ENCODE measurements at places on chromosomes 1 and 21.

GRCh38 chr1:112714313-112715263, 544 bp downstream of the PPM1J start:
- DNase-seq: no peak

- DNase-seq: no peak
These were observed 1058.1 kb upstream of the TMPRSS15 start for GRCh38 chr21:19461481-19462205.

DNA sequence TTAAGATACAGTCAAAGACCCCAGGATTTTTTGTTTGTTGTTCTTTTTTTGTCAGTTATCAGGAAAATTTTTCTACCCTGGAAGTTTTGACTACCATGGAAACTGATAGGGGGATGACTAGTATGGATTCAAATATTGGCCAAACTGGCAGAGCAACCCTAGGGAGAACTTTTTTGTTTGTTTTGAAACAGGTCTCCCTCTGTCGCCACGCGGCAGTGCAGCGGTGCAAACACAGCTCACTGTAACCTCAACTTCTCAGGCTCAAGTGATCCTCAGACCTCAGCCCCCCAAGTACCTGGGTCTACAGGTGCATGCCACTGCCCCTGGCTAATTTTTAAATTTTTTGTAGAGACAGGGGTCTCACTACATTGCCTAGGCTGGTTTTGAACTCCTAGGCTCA, 46.6 kb downstream of the TOR3A start:
- DNase-seq: no peak

DNA sequence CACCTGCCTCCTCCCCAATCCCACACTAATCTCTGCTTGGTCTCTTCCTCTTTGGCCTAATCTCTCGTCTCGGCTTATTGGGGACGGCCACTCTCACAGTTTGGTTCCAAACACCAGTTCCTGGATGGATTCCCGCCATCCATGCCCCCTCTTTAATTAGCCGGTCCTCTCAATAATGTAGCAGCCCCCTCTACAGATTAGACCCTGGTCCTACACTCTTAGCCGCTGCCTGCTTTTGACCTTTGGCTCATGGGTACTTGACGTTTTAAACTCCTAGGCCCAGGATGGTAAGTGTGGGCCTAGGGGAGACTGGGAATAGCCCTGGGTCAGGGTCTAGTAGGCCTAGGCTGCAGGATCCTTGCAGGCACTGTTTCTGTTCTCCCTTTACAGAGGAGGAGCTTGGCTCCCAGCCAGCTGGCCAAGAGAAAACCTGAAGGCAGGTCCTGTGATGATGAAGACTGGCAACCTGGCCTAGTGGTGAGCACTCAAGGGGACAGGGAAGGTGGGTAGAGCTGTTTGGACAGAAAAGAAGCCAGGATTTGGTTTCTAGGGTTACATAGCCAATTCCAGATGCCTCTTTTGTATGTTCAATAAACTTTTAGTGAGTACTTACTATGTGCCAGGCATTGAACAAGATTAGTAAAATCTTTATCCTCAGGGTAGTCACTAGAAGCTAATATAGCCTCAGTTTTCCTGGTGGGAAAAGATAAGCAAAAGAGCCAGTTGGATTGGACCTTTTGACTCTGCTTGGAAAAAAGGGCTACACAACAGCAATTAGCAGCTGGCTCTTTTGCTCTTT, 758 bp downstream of the RAD54L start:
- DNase-seq: peak; percentile 22

DNA sequence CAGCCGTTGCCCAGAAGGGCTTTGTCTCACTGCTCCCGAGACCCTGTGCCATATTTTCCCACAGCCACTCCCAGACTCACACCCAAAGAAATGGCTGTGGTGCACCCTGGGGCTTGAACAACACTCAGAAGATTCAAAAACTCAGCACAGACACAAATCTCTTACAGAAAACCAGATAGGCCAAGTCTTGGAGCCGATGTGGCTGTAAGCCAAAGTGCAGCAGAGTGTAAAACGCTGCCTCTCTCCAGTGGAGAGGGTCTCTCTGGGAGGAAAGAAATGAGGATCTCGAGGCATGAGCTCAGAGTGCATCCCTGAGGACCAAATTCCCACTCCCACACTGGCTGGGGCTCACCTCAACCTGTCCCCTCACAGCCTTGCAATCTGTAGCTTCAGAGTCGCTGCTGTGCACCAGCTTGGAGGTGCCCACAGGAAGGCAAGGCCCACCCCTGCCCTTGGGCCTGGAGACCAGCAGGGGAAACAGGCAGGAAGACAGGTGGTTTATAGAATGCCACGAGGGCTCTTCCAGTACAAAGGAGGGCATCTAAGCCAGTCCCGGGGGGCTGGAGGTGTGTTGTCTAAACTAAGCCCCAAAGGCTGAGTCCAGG, 171.3 kb upstream of the AJAP1 start:
- no peak for DNase-seq

- no peak for DNase-seq
These were observed 182.4 kb downstream of the TRABD2B start for GRCh38 chr1:47814612-47815395.

DNA sequence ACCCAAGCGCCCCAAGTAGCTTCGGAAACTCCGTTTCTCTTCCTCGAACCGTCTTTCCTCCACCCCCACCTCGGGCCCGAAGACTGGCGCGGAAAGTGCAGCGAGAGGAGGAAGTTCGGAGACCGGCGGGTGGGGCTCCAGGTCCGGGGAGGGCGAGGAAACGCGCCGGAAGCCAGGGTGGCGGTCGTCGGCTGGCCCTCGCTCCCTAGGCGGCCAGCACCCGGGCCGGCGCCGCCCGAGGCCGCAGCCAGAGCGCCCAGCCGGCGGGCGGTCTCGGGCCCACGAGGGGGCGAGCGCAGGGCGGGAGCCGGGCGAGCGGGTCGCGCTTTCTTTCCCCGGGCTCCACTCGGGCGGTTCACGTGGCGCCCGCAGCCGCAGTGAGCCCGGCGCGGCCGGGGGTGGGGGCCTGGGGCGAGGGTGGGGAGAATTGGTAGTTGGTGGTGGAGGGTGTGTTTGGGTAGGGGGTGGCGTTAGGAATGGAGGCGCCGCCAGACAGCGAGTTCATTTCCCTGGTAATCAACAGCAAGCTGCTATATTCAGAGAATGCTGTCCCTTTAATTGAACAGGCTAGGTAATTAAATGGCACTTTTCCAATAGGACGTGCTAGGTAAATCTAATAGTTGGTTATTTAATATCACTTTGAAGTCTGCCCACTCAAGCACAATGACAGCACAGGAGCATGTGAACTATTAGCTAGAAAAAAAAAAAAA, 6.7 kb downstream of the LMO4 start:
- no peak for DNase-seq

- no peak for DNase-seq
These were observed 76.7 kb downstream of the USH2A start for GRCh38 chr1:216346526-216346925.

GRCh38 chr1:203180611-203181330, 5.1 kb upstream of the MYBPH start:
- DNase-seq: no peak

DNA sequence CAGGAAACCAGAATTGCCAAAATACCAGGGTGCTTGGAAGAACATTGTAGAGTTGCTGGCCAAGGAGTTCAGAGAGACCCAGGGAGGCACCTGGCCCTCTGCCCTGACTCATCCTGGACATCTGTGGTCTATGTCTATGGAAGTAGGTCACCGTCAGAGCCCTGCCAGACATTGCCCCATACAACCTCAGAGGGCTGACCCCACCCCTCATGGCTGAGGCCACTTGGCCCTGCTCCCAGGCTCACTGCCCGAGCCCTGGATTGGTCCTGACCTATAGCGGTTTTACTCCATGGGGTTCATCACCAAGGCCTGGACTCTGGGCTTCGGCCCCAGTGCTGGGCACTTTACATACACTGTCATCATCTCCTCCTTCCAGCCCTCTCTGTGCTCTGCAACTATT, 233.1 kb downstream of the PTPRU start:
- no peak for DNase-seq

GRCh38 chr1:24541711-24542346, 14.1 kb upstream of the NCMAP start:
- no peak for DNase-seq

DNA sequence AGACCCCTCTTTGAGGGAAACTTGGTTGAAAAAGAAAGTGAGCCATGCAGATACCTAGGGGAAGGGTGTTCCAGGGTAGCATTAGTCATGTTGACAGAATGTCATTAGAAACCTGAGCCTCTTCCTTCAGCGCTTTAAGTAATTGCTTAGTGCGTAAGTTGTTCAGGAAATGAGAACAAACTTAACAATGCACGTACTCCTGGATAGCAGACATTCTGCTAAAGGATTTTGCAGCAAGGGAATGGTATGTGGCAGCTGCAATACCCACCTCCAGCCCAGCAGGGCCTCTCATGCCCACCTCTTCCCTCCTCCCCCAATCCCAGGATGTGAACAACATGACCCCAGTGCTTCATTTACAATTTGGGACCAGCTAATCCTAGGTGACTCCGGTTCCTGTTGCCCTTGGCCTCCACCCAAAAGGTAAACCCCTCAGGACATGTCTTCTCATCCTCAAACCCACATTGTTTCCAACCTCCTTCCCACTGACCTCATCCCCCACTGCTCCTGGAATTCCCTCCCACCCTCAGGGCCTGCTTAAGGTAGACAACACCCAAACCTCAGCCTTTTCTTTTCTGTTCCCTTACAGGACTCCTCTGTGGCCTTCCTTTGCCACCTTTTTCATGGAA, 98.0 kb upstream of the BCAR3 start:
- no peak for DNase-seq

DNA sequence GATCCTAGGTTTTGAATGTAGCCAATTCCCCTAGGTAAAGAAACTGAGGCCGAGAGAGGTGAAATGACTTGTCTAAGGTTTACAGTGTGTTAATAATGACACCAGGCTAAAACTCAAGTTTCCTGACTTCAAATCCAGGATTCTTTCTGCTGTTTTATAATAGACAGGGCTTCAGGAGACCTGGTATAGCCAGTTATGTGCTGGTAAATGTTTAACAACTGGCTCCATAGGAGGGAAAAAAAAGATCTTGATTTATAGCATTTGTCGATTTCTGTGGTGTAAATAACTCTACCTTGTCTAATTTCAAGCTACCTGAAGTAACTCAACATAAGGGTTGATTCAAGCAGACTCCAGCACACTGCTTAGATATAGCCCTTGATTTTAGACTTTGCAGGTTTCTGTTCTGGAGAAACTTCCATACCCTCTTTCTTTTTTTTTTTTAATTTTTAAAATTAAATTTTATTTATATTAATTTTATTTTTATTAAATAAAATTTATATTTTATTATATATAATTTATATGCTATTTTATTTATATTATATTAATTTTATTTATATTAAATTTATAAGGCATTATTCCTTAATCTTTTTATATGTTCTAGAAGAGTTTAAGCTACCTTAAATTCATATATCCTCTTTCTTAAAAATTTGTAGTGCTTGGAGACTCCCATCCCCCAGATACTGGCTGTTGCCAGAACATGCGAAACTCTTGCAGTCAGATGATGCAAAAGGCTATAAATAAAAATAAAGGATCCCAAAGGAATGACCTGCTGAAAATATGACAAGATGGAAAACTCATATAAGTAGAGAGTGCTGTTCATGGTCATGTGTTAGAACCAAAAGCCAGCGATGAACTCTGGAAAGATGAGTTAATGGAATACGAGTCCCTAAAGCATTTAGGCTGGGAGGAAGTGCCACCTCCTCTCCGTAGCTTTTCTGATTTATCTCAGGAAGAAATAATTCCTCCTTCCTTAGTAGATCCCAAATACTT, 35.4 kb upstream of the SRSF10 start:
- DNase-seq: no peak

- DNase-seq: no peak
These were observed 4.5 kb upstream of the COL16A1 start for GRCh38 chr1:31708324-31708723.

GRCh38 chr21:44723177-44724131, 12.1 kb upstream of the TSPEAR start:
- DNase-seq: no peak

DNA sequence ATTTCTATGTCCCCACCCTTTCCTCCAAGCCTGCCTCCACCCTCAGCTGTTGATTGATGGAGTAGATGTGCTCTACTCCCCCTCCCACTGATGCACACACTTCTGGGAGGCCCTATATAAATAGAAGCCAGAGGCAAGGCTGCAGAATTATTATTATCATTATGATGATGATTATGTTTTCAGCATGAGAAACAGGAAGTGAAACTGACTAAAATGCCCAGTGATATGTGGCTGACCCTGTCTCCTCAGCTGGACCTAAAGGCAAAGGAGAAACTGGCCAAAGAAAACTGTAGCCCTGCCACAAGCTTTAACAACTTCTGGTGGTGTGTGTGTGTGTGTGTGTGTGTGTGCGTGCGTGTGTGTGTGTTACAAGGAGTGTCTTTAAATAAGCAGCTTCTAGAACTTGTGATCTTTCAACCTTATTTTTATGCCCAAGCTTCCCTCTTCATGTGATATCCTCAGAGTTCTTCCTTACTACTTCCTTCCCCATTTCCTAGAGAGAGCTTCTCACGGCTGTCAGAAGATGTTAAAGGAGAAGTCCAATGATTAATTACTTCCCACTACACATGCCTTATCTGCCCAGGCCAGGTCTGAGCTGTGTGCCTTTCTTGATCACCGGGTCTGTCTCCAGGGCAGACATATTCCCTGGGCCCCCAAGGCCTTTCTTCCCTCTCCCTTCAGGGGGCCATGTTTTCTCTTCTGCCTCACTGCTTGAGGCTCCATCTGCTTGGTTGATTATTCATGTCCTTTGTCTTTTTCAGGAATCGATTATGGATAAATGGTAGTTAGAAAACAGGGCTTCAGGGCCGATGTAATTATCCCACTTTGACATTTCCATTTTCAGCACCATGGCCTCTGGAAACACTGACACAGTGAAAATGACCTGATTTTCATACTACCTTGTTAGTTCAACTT, 11.6 kb upstream of the MAPKAPK2 start:
- no peak for DNase-seq

DNA sequence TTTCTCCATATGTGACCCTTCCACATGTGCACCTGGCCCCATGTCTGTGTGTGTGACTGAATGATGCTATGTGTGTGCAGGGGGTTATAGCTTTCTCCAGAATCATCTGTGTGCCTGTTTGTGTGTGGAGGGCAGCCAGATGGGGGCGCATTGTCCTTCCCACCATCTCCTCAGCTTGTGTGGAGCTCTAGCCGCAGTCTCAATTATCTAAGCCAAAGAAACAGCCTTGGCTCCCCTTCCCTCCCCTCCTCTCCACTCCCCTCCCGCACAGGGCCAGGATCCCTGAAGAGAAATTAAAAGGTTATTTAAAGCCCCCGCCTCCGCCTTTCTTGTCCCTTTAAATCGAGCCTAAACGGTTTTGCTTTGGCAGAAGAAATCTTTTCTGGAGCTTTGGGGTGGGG, 1.8 kb upstream of the DMBX1 start:
- no peak for DNase-seq

DNA sequence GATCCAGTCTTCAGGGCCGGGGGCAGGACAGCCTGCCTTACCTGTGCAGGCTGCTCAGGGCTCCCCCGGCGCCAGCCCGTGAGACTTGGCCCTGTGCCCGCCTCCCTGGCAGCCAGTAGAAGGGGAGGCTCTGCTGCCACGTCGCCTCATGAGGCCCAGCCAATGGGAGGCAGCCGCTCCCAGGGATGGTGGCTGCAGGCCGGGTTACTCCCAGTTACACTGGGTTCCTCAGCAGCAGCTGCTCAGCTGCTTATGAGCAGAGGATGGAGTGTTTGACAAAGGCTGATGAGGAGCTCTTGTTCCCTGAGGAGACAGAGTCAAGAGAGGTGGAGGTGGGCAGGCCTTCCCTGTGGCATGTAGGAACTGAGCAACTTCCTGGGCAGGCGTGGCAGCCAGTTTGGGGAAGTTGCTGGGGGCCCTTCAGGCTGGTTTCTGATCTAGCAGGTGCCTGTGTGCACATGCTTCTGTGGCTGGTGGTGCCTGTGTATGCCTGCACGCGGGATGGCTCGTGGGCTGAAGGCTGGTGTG, 5.5 kb downstream of the MFSD2A start:
- DNase-seq: no peak

- DNase-seq: no peak
These were observed 3.8 kb downstream of the RIMS3 start for GRCh38 chr1:40661678-40662077.

All from stimulated activated CD4-positive, alpha-beta T cell treated with anti-CD3 and anti-CD28 coated beads, Interleukin-15, amount 100 ng/mL, for 48 hours (primary cell).